ENCODE measurements at places on chromosomes 6 and 20.

DNA sequence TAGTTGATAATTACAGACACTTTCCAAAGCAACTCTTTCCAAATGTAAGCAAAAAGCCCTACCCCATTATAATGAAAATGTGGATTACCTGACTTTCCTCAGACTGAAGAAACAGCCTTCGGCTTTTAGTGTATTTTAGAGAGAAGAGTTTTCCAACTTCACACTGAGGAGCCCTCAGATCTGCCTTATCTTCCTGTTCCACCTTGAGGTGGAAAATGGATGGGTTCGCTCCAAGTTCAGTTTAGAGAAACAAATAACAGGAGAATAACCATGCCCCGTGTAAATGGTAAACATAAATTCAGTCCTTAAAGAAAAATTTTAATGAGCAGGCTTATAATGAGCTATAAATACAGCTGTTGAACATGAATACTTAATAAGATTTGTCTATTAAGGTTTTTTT, 21.1 kb upstream of the MTHFD1L start:
- no peak for DNase-seq

DNA sequence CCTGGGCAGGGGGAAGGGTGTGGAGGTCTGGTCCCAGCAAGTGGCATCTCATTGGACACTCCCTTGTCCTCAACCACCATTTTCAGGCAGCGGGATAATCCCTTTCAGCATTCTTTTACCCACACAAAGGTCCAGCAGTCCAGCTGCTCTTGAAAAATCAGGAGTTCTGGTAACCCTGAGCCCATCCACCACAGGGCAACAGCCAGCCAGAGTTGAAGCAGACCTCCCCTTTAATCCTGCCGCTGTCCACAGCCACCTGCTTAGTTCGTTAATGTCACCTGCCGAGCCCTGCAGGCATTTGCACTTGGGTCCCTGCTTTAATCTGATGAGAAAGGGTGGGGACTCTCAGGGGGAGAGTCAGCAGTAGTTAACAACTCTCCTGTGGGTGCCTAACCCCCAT, 11.1 kb downstream of the TMEM74B start:
- no peak for DNase-seq

DNA sequence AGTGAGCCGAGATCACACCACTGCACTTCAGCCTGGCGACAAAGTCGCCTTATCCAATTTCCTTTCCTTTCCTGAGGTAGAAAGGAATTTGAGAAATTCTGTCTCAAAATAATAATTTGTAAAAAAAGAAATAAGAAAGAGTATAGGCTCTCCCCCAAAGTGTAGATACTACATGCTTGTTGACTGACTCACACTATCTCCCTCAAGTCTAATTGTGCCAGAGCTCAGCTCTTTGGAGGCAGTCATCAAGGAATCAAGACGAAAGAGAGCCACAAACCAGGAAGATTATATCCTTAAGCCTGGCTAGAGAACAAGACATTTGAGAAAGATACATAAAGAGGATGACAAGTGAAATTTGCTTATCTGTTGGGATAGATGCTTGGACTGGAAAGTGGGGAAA, 3.7 kb upstream of the FKBPL start:
- DNase-seq: no peak

- no peak for DNase-seq
Observed at GRCh38 chr6:33118525-33119123, 42.8 kb downstream of the HLA-DPB1 start.

- no peak for DNase-seq
Observed at GRCh38 chr6:11491596-11492463, 45.7 kb upstream of the TMEM170B start.

DNA sequence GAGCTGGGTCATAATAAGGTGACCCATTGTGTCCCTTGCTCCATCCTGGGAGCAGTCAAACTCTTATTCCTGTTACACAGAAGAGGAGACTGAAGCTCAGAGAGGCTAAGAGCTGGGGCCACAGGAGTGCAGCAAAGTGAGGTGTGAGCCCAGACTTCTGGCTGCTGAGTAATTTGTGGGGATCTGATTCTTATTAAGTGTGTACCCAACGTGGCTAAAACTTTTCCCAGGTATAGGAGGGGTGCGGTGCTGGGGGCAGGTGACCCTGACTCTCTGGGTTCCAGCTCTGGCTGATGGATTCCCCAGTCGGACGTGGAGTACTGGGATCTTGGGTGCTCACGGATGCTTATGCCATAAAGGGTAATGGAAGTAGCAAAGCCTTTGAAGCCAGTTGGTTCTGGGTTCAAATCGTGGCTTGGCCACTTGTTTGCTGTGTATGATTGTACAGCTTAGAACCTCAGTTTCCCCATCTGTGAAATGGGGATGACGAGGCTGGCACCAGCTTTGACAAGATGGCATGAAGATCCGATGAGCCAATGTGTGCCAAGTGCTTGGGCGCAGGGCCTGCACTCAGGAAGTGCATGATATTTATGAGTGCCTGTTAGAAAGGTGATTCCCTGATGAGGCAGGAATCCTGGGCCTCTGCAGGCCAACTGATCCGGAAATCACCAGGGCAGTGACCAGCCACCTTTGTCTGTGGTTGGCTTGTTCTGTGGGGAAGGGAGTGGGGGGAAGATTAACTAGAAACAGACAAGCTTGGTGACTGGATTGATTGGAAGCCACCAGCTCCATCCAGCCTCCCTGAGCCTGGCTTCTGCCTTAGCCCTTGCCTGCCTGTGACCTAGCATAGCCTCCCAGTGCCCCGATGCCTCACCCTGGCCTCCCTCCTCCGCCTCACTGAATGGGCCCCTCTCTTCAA, 6.0 kb downstream of the SRC start:
- DNase-seq: no peak

Data from stimulated activated CD8-positive, alpha-beta memory T cell treated with anti-CD3 and anti-CD28 coated beads, Interleukin-12 subunit alpha, Interleukin-12 subunit beta, amount 100 ng/mL, for 1 hour (primary cell).